Activated T-helper 2 cell treated with anti-CD3 and anti-CD28 coated beads, Interferon-gamma antibody, Interleukin-2, Interleukin-4, amounts not matched to agents 10 μg/mL and 5 μg/mL and 100 μg/mL, durations not matched to agents 14 hours and 24 hours and 36 hours (primary cell): ENCODE measurements at places on chromosomes 16 and 17. TPM values are rescaled to one million over a fixed set of nuclear protein-coding genes. Genes with fewer than 3 reads are reported as not detected.

The RPL38 gene
- 1,248 and 1,338 TPM in 2 replicates for total RNA-seq

The MYBBP1A gene
- total RNA-seq, result 136 and 137 TPM in 2 replicates

The TEDC2 gene
- 31.8 and 34.6 TPM in 2 replicates for total RNA-seq

The ALOXE3 gene
- not detected in 2 replicates for total RNA-seq

The C17orf100 gene
- 1.5 and 2.0 TPM in 2 replicates for total RNA-seq

The SPEM3 gene
- not detected in 2 replicates for total RNA-seq

The GAST gene
- not detected in 2 replicates for total RNA-seq

The TMEM94 gene
- 71.1 and 79.3 TPM in 2 replicates for total RNA-seq

The C16orf95 gene
- total RNA-seq, result 12.3 and 12.4 TPM in 2 replicates

The PROCA1 gene
- 7.0 and 7.7 TPM in 2 replicates for total RNA-seq

The IKZF3 gene
- 18.3 and 20.3 TPM in 2 replicates for total RNA-seq

The KRTAP2-3 gene
- total RNA-seq, result not detected in 2 replicates

The GRAP gene
- 9.4 and 10.9 TPM in 2 replicates for total RNA-seq

The MYOCD gene
- total RNA-seq, result not detected in 2 replicates

The TMC8 gene
- total RNA-seq, result 196 and 208 TPM in 2 replicates

The NACA2 gene
- total RNA-seq, result not detected in 2 replicates

The KRTAP9-4 gene
- not detected in 2 replicates for total RNA-seq

The TNFSF13 gene
- total RNA-seq, result 2.9 and 3.5 TPM in 2 replicates

The WNT3 gene
- 0.07 TPM in 1 of 2 replicates, not detected in the other for total RNA-seq

The PRKCA gene
- total RNA-seq, result 268 and 272 TPM in 2 replicates

The GDPD3 gene
- total RNA-seq, result 6.4 and 7.7 TPM in 2 replicates

The MCRIP1 gene
- 42.5 and 42.9 TPM in 2 replicates for total RNA-seq

The TMEM98 gene
- total RNA-seq, result 18.8 and 19.3 TPM in 2 replicates

The MEFV gene
- 0.18 TPM in 1 of 2 replicates, not detected in the other for total RNA-seq

The ABCA10 gene
- 0.07 and 0.23 TPM in 2 replicates for total RNA-seq

The MT1A gene
- total RNA-seq, result 7.6 and 8.3 TPM in 2 replicates

The NAGS gene
- 0.28 and 0.82 TPM in 2 replicates for total RNA-seq

The PDILT gene
- total RNA-seq, result 0.07 TPM in 1 of 2 replicates, not detected in the other

The ZNF597 gene
- total RNA-seq, result 1.8 and 1.9 TPM in 2 replicates

The RNF227 gene
- total RNA-seq, result 4.8 and 5.0 TPM in 2 replicates
